Breast epithelium (tissue), 4 donors: ENCODE measurements at places on chromosomes 1 and 21. TPM values are rescaled to one million over a fixed set of nuclear protein-coding genes. Genes with fewer than 3 reads are reported as not detected.

Gene NUF2
- total RNA-seq, result not detected

Gene KDF1
- not detected for total RNA-seq

Gene KRTAP11-1
- total RNA-seq, result not detected

DNA sequence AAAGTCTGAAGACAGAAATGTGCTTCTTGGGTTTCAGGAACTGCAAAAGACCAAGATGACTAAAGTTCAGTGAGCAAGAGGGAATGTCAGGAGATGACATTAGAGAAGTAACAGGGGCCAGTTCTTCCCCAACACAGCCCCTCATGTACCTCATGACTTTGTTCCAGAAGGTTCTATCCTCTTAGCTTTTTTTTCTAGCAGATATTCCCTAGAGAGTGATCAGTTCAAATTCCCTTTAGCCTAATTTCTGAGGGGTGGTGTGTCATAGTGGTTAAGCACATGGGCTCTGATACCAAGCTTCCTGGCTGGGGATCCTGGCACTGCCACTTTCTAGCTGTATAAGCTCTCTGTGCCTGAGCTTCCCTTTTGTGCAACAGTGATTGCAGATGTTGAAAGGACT is 108.0 kb downstream of the LBR start:
- no peak for DNase-seq

DNA sequence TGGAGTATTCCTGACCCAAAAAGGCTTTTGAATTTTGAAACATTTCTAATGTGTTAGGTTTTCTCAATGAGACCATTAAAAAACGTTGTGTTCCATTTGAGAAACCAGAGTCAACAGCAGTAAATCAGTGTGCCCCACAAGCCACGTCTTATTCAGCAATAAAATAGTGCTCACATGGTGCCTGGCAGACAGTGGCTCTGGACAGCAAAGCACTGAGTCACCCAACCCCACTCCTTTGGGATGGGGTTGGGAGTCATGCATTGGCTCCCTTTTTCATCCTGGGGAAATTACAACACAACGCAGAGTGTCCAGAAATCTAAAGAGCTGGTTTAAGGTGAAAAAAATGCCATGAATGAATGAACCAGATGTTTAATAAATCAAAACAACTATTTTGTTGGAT is 46.5 kb downstream of the KCNJ15 start:
- no peak for DNase-seq

DNA sequence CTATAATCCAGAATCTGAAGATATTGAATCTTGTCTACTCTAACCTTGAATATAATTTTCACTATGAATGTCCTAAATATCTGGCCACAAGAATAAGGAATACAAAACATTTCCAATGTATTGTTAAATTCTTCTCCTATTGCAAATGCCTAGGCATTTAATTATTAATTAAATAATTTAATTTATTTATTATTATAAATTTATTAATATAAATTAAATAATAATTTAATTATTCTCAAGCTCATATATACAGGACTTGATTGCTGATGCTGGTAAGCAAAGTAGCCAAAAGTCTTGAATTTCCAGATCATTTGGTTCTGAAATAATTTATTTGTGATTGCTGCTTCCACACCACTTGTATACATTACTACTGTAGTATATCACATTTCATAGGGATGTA is 71.1 kb downstream of the SAMSN1 start:
- DNase-seq, result no peak

DNA sequence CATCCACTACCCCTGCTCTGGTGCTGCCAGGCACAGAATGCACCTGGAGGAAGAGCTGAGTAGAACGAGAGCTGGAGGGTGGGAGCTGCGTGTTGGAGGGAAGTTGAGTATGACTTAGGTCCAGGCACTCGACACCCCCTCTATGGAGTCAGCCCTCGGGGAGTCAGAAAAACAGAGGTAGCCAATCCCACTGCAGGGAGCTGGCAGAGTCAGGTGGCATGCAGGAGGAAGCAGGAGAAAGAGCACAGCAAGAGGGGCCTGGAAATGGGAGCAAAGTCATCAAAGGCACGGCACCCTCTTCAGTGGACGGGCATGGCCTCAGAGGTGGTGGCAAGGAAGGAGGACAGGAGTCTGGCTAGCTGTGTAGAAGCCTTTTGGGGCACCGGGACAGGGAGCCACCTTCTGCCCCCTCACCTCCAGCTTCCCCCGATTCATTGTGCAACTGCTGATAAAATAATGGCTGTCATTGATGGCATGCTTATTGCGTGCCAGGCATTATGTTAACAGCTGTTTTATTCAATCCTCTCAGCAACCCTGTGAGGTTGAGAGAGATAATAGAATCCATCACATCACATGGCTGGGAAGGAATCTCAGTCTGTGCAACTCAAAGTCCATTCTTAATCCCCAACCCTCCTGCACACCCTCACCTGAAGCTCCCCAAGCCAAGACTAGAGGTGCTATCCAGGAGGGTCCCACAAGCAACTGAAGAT is 42.0 kb downstream of the C1orf198 start:
- no peak for DNase-seq

DNA sequence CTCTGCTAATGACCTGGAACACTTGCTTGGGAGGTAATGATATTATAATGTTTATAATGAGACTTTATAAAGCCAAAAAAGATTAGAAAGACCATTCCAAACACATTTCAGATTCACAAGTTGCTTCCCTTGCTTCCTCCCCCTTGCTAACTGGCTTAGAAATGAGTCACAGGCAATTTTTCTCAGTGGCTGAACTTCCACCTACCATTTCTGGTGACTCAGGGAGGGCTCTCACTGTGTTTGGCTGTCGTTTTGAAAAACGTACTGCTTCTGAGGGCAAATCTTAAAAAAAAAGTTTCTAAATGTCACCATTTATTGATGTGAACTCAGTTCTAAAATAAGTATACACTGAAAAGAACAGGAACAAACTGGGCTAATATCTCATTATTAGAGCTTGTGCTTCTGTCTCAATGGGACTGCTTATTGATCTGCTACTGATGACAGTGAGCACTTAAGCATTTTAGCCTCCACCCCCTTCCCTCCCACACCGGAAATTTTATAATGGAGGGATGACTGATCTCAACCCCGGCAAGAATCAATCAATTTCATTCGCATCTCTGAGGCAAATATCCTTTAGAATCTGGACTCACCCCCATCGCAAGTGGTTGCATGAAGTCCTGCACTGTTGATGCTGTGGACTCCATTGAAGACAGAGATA is 278.3 kb downstream of the KCTD3 start:
- DNase-seq, result no peak

DNA sequence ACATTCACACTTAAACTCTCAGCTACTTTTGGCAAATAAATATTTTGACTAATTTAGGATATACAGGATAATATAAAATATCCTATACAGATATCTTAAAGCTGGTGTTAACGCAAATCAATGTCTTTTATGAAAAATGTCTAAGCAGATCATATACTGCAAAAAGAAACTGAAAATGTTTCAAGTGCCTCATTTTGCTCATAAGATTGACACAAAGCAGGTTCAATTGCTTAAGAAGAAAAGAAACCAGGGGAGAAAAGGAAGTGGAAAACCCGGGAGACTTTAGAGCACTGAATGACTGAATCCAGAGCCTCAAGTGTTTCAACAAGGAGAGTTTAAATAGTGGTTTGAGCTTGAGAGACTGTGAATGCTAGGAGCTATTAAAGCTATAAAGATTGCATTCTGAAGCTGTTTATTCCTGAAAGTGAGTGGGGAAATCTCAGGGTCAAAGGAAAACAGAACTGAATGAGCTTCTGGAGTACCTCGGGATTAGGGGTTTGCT is 1943.0 kb downstream of the MRPL39 start:
- no peak for DNase-seq

DNA sequence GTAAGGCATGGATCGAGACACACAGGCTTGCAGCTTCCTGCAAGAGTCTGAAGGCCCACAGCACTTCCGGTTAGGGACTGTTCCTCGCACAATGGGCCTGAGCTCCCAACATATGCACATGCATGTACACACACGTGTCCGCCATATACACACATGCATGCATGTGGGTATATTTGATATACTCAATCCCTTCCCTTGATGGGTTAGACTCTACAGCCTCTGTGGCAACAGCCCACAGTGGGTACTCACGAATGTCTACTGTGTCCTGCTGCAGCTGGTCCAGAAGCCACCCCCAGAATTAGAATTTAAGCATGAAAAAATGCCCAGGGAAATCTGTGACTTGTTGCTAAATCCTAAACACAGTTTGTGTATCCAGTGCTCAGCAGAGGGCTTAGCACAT is 9.9 kb downstream of the F3 start:
- DNase-seq, result no peak

GRCh38 chr1:151839457-151840403 is at the start of gene C2CD4D:
TSS of gene C2CD4D (minus strand) at chr1:151839820. CDS start at chr1:151838989, 831 bp downstream.
- DNase-seq, result peak; percentile 88

DNA sequence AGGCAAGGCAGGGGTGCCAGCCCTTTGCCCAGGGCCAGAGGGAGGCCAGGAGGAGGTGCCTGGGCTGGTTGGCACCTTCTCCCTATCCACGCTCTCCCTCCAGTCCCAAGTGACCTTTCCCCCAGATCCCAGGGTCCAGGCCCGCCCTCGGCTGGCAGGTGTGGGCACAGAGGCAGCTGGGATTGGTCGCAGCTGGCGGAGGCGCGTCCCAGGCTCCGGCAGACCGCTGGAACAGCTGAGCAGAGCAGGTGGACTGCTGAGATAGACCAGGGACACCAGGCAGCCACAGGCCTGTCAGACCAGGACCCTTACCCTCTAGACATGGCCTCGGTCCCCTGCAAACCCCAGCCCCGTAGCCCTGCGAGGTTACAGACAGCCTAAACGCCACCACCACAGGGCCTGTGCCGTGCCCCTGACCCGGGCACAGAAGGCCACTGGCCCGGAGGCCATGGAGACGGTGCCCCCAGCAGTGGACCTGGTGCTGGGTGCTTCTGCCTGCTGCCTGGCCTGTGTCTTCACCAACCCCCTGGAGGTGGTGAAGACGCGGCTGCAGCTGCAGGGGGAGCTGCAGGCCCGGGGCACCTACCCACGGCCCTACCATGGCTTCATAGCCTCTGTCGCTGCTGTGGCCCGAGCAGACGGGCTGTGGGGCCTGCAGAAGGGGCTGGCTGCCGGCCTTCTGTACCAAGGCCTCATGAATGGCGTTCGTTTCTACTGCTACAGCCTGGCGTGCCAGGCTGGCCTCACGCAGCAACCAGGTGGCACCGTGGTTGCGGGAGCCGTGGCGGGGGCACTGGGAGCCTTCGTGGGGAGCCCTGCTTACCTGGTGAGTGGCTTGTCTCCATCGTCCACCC is at the start of gene SLC25A34:
Gene SLC25A34, plus strand, starts transcription at position 221 of the 854 bp plus-strand sequence. Its CDS starts 228 bp downstream, at position 449.
- no peak for DNase-seq

- no peak for DNase-seq
Measured at GRCh38 chr1:83692524-83693381, 306.2 kb downstream of the TTLL7 start.

- no peak for DNase-seq
Measured at GRCh38 chr1:86942743-86943142, 28.3 kb downstream of the HS2ST1 start.

- no peak for DNase-seq
Measured at GRCh38 chr1:210775289-210775688, 358.7 kb downstream of the KCNH1 start.

- no peak for DNase-seq
Measured at GRCh38 chr21:42417533-42417932, 13.8 kb downstream of the UBASH3A start.
